NCI-H1417 (cell line): ENCODE measurements at places on chromosomes 16 and 17.

- no peak for DNase-seq
Observed at GRCh38 chr16:84498223-84498610, 6.2 kb downstream of the MEAK7 start.

GRCh38 chr17:67481808-67482207 is 104.7 kb downstream of the PITPNC1 start:
- no peak for DNase-seq

- no peak for DNase-seq
Observed at GRCh38 chr17:43069368-43069898, 44.4 kb downstream of the RND2 start.

DNA sequence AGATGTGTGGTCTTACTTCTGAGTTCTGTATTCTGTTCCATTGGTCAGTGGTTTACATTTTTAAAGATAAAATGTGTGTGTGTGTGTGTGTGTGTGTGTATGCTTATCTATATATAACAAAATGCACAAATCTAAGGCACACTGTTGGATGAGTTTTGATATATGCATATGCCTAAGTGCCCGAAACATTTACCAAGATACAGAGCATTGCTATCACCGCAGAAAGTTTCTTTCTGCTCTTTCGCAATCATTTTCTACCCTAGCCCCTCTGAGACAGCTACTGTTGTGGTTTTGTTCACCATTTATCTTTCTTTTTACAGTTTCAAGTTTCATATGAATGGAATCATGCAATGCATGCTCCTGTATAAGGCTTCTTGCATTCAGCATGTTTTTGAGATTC is 97.0 kb downstream of the MRTFB start:
- DNase-seq = no peak

- DNase-seq = no peak
Observed at GRCh38 chr17:82402865-82403264, 15.3 kb upstream of the HEXD start.
